NCI-H2081 treated with DMSO at 0.1 percent for 48 hours (cell line): ENCODE measurements at places on chromosomes 1 and 21.

- no peak for DNase-seq
Observed at GRCh38 chr1:18948913-18949685, 7.4 kb downstream of the IFFO2 start.

GRCh38 chr1:237759377-237759776 is 131.3 kb downstream of the ZP4 start:
- no peak for DNase-seq

GRCh38 chr1:216205176-216205575 is 218.1 kb downstream of the USH2A start:
- DNase-seq, result no peak

- DNase-seq, result no peak
Observed at GRCh38 chr1:29408831-29409605, 172.7 kb downstream of the PTPRU start.

- no peak for DNase-seq
Observed at GRCh38 chr1:64515427-64515826, 45.5 kb downstream of the CACHD1 start.

- no peak for DNase-seq
Observed at GRCh38 chr21:42350927-42351426, at the start of gene TFF2. Gene TFF2, minus strand, starts transcription at chr21:42350994. Its CDS starts 37 bp downstream, at chr21:42350957.

- DNase-seq, result no peak
Observed at GRCh38 chr1:54377040-54377691, 29.0 kb downstream of the SSBP3 start.

DNA sequence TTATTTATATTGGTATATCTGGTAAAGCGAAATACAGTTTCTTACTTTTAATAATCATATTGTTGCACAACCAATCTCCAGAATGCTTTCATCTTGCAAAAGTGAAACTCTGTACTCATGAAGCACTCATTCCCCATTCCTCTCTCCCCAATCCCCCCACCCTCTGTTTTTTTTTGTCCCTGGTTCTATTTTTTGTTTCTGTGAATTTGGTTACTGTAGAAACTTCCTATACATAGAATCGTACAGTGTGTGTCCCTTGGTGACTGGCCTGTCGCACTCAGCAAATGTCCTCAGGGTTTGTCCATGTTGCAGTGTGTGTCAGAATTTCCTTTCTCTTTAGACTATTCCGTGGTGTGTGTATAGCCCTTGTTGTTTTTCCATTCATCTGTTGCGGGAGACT is 7.9 kb upstream of the NLRP3 start:
- no peak for DNase-seq

- no peak for DNase-seq
Observed at GRCh38 chr1:44549510-44549909, 124.8 kb downstream of the TMEM53 start.

GRCh38 chr1:110293601-110294104 is 45.5 kb upstream of the RBM15 start:
- DNase-seq, result no peak

DNA sequence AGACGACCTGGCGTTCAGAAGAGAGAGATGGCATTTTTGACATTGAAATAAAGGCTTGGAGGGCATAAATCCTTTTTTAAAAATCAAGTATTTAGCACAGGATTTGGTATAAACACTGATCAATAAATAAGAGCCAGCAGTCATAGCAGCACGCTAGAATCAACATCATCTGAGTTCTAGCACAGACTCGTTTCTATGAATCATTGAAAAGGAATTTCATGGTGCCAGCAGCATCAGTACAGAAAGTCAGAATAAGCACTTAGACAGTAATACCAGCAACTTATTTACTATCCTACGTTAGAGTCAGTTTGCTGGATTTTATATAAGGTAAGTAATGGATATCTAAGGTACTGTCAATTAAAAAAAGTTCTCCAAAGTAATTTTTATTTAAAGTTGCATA is 119.3 kb downstream of the HLCS start:
- no peak for DNase-seq

GRCh38 chr1:241419986-241420385 is 63.0 kb upstream of the RGS7 start:
- no peak for DNase-seq

- no peak for DNase-seq
Observed at GRCh38 chr1:47023268-47024140, at the start of gene CYP4X1. Gene CYP4X1, plus strand, starts transcription at chr1:47023669. Its CDS starts 149 bp downstream, at chr1:47023818.

DNA sequence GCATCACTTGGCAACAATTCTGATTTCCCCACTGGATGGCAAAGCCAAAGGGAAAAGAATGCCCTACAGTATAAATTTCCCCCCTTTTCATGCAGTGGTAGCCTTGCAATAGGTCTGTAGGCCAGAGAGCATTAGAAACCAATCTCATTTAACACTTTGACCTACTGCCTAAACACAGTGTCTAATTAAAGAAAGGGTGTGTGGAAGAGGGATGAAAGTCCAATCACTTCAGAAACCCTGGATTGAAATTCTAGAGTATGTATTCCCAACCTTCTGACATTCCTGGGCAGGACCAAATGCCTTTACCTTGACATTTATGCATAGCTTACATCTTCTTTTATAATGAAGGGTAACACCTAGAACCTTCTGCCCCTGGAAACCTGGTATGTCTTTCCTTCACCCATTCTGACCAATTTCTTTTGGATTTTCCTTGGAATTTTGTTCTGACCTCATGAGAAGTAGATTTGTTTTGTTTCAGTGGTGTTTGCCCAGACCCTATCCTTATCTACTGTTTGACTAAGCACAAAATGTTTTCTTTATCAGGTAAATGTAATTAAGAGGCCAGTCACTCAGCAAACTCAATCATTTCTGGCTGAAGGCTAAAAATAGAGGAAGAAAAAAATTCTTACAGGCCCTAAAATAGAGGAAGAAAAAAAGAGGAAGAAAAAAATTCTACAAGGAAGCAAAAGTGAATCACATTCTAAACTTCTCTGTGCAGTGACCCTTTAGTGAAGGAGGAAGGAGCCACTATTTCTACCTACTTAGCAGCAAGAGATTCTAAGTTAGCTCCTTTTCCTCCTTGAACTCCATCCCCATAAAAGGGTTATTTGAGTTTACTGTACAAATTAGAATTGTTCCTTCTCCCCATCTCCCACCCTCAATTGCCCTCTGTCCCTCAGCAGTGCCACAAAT is 129.5 kb upstream of the DSCAM start:
- DNase-seq, result no peak

GRCh38 chr1:18875107-18875795 is 15.8 kb upstream of the TAS1R2 start:
- no peak for DNase-seq

DNA sequence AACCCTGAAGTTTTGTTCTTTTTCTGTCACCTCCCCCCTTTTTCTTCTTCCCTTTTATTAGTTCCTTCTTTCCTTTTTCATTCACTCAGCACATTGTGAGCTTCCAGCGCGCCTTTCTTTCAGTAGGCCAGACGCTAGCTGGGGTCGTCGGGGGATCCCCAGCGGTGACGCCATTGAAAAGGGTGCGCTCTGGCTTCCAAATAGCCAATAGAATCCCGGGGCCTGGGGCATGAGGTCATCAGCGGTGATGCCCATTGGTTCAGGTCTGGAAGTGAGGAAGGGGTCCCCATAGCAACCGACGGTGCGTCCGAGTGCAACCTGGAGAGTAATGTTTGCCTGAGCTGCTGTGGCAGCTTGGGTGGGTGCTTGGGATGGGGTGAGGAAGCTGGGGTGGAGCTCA is 6.9 kb upstream of the EFNA3 start:
- no peak for DNase-seq

- no peak for DNase-seq
Observed at GRCh38 chr1:79595931-79596330, 589.4 kb upstream of the ADGRL4 start.

DNA sequence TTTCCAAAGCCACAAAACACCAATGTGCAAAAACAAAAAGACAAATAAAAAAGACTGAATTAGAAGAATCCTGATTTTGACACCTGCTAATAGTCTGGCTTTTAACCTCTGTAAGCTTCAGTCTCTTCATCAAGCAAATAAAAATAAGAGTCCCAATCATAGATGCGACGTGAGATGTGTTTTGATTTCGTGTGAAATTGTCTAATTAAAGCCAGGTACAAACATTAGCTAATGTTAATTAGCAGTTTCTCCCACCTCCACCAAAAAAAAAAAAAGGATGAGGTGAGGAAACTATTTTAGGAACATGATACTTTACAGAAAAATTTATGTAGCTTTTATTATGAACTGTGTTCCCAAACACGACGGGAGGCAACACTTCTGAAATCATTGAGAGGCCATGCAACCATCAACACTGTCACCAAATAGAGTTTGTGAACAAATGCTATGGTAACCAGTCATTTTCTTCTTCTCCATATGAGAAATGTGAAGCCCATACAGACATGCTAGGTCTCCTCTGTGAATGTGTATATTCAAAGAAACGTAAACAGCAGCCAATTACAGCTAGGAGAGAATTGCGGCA is 6.7 kb upstream of the EVI5 start:
- no peak for DNase-seq

DNA sequence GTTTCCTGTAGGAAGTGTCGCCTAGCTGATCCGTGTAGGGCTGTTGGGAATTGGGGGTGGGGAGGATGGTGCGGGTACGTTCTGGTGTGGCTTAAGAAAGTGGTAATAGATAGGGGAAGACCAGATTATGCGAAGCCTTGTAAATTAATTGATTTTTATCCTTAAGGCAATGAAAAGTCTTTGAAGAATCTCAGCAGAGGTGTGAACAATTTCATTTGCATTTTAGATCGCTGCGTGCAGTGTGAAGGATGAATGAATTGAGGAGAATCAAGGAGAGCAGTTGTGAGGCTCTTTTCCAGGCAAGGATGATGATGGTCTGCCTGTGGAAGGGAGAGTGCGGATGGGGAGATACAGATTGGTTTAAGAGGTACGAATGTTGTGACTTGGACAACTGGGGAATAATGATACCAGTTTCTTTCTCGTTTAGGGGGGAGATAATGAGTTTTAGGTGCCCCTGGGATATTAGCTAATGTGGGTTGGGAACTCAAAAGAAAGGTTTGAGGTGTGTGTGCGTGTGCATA is 813 bp upstream of the DEDD start:
- DNase-seq, result no peak

- no peak for DNase-seq
Observed at GRCh38 chr1:172460177-172460576, 16.3 kb upstream of the PIGC start.

GRCh38 chr1:226826479-226827261 is 43.7 kb upstream of the PSEN2 start:
- DNase-seq, result no peak

DNA sequence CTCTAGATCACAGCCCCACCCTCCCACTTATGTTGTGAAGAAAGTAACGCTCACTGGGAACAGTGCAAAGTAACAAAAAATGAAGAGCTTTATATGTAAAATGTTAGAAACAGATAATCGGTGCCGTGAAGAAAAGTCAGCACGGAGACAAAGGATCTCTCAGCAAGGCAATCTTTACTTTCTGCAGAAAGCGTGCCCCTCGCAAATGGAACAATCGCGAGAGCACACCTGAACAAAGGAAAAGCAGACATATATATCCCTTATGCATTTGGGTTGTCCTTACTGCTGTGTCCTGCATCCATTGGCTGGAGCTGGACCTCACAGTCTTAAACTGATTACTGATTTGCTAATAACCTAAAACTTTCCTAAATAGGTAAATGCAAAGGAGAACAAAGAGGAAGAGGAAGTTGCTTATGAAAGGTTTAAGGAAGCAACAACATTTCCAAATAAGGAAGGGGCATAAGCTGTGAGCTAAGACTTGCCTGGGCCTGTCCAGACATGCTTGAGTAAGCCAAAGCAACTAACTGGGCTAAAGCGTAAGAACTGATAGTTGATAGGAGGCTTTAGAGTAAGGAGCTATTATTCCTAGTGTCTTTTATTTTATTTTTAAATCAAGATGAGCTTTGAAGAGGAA is 89.7 kb downstream of the GTF2B start:
- no peak for DNase-seq

DNA sequence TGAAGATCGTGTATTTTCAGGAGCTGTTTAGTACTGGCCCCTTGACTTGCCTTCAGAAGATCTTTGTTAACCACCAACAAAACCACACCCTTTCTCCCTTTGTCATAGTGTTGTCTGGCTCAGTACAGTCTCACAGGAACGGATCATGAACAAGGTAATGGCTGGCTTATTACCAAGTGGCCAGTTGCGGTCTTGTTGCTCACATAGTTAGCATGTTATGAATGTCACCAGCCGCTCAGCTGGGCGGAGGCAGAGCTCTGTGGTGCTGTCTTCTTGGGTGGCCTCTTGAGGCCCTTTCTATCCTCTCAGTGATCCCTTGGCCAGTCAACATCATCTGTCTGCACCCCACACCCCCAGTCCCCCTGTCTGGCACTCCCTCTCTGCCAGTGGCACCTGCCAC is 21.4 kb downstream of the CNIH3 start:
- DNase-seq, result no peak

- DNase-seq, result no peak
Observed at GRCh38 chr21:46617267-46618051, 12.6 kb upstream of the S100B start.

- DNase-seq, result no peak
Observed at GRCh38 chr1:20829531-20829930, 42.4 kb upstream of the HP1BP3 start.

- DNase-seq, result no peak
Observed at GRCh38 chr21:31316488-31317169, 27.4 kb downstream of the TIAM1 start.
